Activated B cell treated with CpG ODN at 0.5 μM for 24 hours (primary cell): ENCODE measurements at places on chromosomes 7 and 10. TPM values are rescaled to one million over a fixed set of nuclear protein-coding genes. Genes with fewer than 3 reads are reported as not detected.
A peak's percentile ranks its signal among the peaks of the same experiment; 100 is the strongest.

DNA sequence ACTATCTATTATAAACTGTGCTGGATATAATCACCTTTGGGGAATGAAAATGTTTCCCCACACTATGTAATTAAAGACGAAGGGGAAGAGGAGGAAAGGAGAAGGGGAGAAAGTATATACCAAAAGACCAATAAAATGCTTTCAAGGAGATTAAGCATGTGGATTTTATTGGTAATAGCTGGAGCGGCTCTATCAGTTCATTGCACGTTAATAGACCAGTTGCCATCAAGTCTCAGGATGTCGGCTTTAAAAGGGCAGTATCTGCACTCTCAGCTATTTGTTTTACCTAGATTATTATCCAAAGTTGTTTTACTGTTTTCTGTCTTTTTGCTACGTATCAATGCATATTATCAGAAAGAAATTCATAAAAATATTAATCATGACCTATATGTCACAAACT is 9.0 kb downstream of the ETV1 start:
- H3K36me3 ChIP-seq: no peaks in the 10 kb centered on the region
- H3K27me3 ChIP-seq: no peaks in the 10 kb centered on the region
- no peak for DNase-seq
- no peak overlapping the region for H3K27ac ChIP-seq
- no peaks in the 10 kb centered on the region for H3K4me1 ChIP-seq

DNA sequence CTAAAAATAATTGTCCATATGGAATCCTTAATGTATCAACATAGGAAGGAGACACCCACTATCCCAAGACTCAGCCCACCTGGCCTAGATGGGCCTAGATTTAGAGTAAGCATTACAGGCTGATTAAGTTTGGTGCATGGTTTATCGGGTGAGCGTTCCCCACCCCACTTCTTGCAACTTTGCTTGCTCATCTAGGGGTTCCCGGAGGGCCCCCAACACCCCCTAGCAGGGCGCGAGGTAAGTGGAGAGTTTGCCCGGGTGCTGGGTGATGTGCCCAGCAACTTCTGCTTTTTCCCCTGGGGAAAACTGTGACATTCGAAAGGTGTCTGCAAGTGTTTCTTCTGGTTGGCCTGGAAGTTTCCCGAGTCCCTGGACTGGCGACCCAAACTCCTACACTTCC is 31.7 kb downstream of the SKIDA1 start:
- DNase-seq: no peak
- H3K4me3 ChIP-seq: peak overlapping the region; percentile 82
- H3K27ac ChIP-seq: no peak overlapping the region
- H3K27me3 ChIP-seq: peaks cover 41% of the 10 kb centered on the region

The CC2D2B gene
- 1.2 and 2.0 TPM in 2 replicates for total RNA-seq

DNA sequence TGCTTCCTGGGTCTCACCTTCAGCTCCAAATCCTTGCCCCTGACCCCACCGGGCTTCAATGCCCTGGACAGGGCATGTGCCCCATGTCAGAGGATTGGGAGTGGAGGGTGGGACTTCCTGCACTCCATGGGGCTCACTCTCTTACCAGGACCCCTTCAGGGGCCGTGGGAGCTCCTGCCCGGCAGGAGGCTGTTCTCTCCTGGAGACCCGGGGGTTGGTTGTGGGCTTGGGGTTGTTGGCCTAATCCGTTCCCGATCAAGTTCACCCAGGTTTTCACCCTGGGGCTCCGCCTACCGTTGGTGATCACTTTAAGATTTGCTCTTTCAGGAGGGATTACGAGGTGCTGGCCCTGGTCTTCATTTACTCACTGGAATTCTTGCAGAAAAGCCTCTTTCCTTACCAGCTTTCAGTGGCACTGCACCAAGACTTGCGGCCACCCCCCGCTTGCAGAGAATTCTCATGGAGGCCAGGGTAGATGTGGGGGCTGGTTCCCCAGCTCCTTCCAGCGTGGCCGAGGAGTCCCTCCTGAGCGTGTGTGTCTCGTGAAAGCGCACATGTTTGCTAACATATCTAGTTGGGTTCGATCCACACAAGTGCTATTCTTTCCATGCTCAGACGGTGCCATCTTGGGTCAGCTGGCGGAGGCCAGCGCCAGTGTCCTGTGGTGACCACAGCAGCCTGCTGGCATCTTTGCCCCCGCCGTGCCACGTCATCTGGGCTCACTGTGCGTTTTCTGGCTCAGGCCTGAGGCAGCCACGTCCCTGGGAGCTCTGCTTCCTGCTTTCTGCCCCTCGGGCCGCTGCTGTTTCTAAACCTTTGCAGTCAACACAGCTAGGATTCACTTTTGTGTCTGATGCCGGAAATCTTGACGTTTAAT is 15.6 kb downstream of the PWWP2B start:
- H3K27me3 ChIP-seq: no peaks in the 10 kb centered on the region
- H3K4me1 ChIP-seq: peaks cover 38% of the 10 kb centered on the region
- H3K36me3 ChIP-seq: peaks cover 21% of the 10 kb centered on the region
- no peak overlapping the region for H3K27ac ChIP-seq
- H3K4me3 ChIP-seq: no peak overlapping the region

DNA sequence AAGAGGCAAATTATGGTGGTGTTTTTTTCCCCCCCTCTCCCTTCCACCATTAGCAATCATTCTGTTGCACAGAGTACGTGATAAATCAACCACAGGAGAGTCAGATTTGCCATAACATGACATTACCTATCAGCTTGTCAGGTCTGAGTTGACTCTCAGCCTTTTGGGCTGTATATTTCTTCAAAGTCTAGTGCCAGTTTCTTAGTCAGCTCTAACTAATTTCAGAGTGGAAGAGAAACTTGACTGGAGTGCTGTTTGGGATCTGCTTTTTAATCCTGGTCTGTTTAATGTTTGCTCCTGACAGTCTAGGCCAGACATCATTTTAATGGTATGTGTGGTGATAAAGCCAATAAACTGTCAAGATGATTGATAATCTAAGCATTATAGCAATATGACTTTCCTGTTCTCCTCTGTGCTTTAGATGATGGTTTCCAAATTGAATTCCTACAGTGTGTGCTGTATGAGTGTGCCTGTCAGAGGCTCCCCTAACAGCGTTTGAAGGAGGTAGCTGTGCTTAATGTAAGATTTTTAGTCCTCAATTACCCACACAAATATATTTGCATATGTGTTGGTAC is 76.9 kb downstream of the LRMDA start:
- H3K27me3 ChIP-seq: peaks cover 3% of the 10 kb centered on the region
- no peak for DNase-seq
- H3K36me3 ChIP-seq: no peaks in the 10 kb centered on the region
- H3K4me1 ChIP-seq: no peaks in the 10 kb centered on the region
- H3K4me3 ChIP-seq: no peak overlapping the region

The NODAL gene
- not detected in 2 replicates for total RNA-seq
